HFFc6 (cell line): ENCODE measurements at places on chromosomes 16 and 17.

GRCh38 chr17:17567631-17568030, 23.9 kb downstream of the PEMT start:
- DNase-seq: no peak

- no peak for DNase-seq
These were observed 10.8 kb downstream of the EXOC7 start for GRCh38 chr17:76092526-76093413.

GRCh38 chr16:74830648-74831047, 56.0 kb upstream of the FA2H start:
- no peak for DNase-seq

- no peak for DNase-seq
These were observed 14.1 kb upstream of the DBNDD1 start for GRCh38 chr16:90033387-90033786.

- no peak for DNase-seq
These were observed 389 bp downstream of the DUS1L start for GRCh38 chr17:82065193-82065637.

DNA sequence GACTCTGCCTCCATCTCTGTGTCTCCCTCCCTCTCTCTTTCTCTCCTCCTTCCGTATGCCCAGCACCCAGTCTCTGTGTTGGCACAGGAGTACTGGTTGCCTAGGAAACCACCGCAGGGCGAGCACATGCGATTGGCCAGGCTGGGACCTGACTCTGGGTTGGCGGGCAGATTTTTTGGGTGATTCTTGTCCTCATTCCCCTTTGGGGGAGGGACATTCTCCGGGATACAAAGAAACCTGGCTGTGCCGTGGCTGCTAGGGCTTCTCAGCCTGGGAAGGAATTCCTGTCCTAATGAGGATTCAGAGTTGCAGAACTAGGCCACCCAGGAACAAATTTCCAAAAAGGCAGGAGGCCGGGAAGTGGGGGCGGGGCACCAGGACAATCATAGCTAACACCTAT, 168.9 kb downstream of the SHISA9 start:
- no peak for DNase-seq

- DNase-seq: peak; percentile 26
These were observed 9.1 kb upstream of the MAPK8IP3 start for GRCh38 chr16:1696863-1697262.

DNA sequence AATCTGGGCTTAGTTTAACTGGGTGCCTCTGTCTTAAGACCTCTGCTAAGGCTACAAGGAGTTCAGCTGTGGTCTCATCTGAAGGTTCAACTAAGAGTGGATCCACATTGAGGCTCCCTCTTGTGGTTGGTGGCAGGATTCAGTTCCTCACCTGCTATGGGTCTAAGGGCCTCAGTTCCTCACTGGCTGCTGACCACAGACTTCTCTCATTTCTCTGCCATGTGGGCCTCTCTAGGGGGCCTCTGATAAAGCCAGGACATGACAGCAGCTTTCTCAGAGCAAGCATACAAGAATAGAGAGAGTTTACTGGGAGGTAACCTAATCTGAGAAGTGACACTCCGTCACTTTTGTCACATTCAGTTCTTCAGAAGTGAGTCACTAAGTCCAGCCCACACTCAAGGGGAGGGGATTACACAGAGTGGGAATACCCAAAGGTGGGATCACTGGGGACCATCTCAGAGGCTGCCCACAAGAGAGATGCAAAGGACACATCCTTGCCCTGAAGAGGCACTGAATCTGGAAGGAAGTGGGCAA, 19.2 kb upstream of the ABAT start:
- no peak for DNase-seq

- no peak for DNase-seq
These were observed 802.5 kb downstream of the CDH8 start for GRCh38 chr16:61233713-61234112.

DNA sequence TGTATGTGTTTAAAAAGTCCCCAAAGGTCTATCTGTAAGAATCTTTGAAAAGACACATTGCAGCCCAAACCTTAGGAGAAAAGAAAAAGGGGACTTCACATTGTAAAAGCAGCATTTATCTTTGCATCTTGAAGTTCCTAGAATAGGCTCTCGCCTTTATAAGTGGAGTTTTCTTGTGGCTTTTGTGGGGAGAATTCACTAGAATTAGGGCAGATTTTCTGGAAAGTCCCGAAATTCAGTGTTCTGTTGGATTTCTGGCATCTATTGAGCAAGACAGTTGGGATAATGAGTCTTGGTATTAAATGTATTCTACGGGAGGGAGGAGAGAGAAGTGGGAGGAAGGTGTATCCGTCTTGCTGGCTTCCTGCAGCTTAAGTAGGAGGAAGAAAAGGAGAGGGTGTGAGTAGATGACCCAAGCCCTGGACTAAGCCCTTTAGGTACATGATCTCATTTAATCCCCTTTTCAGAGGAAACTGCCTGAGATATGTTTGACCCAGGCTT, 62.6 kb downstream of the PRKCA start:
- DNase-seq: no peak

- no peak for DNase-seq
These were observed 16.2 kb upstream of the MTMR4 start for GRCh38 chr17:58530655-58531054.

GRCh38 chr16:85718682-85719081, 29.9 kb upstream of the GINS2 start:
- no peak for DNase-seq

DNA sequence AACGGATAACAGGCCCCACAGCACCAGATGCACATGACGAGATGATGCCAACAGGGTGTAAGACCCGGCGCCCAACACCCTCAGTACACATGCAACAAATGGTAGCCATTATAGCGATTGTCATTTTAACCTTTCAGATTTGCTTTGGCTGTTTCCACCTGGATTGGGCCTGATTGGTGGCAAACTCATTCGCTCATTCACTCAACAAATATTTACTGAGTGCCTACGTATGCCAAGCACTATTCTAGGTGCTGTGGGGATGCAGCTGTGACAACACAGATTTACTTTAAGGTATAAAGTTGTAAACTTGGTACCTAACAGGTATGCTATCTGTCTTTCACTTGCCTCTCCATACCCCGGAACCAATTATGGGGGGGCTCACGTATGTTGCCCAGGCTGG, 66.8 kb downstream of the SRCIN1 start:
- no peak for DNase-seq

DNA sequence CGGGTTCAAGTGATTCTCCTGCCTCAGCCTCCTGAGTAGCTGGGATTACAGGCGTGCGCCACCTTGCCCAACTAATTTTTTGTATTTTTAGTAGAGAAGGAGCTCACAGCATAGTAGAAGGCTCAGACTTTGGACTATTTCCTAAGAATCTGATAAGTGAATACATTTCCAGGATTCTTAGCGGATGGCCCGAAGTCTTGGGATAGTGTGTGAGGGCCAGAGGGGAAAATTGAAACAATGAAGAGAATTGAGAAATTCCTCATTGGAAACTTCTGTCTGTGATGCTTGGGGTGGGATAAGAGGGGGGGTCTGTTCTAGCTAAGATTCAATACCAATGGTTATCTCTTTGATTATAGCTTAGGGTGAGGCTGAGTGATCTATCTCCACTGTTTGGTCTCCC, 183.3 kb downstream of the MSI2 start:
- DNase-seq: no peak

GRCh38 chr16:8958344-8959167, 5.2 kb downstream of the USP7 start:
- peak; percentile 66 for DNase-seq

DNA sequence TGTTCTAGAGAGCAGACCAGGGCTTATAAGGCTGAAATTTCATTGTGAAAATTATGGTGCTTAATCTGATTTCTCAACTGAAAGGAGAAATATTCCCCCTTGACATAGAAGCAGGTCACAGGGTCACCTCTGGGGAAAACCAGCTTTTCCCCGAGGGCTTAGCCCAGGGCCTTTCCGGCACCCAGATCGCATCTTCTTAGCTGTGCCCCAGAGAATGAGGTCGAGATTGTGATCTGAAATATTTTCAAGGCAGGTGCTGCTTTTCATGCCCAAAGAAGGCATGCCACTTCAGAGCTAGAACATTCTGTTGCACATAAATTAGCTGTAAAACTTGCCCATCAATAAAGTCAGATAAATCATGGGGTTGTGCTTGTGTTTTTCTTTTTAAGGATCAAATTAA, 25.4 kb upstream of the ARHGAP17 start:
- DNase-seq: no peak

DNA sequence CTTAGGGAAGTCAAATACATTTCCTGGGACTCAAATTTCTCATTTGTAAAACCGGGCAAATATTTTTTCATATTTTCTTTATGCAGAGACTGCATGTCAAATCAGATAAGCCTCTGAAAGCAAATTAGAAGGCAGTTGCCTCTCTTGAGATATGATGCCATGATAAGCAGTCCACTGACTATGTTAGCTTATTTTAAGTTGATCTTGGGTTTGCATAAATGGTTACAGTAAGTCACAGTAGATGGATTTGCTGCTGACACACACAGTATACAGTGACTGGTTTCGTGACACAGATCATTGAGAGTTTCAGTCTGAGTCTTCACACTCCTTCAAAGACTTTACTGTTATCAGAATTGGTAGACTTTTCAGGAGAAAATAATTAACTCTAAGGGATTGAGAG, 927.6 kb upstream of the CDH8 start:
- DNase-seq: no peak
